Activated naive CD4-positive, alpha-beta T cell treated with anti-CD3 and anti-CD28 coated beads, Interleukin-2, amount 10 ng/mL, durations not matched to agents 5 hours and 36 hours (primary cell): ENCODE measurements at places on chromosomes 12 and 14. TPM values are rescaled to one million over a fixed set of nuclear protein-coding genes. Genes with fewer than 3 reads are reported as not detected.

Gene CD69
- total RNA-seq, result 152 TPM

Gene DCP1B
- total RNA-seq, result 14.5 TPM

Gene CAND1
- total RNA-seq, result 135 TPM

Gene RIMKLB
- 7.6 TPM for total RNA-seq
